CD8-positive, alpha-beta memory T cell (primary cell): ENCODE measurements at places on chromosomes 16 and 17. TPM values are rescaled to one million over a fixed set of nuclear protein-coding genes. Genes with fewer than 3 reads are reported as not detected.

DNA sequence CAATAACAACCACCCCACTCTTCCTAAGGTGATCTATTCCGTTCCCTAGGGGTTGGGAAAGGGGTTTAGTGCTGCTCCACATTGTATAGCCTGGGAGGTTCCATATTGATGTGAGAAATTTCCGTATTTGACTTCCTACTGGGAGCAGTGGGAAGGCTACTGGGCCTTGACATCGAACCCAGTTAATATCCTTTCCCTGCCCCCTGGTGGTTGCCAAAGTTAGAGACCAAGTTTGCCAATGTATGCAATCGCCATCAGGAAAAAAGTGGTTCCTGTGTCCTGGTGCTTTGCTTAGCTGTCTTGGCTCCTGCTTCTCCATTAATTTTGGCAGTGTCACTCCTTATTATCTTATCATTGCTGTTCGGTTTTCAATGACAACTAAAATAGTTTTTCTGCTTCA lies 914.9 kb downstream of the KCNJ2 start:
- H3K27ac ChIP-seq: no peak overlapping the region
- no peak overlapping the region for H3K4me3 ChIP-seq
- no peaks in the 10 kb centered on the region for H3K27me3 ChIP-seq
- no peak for DNase-seq
- H3K36me3 ChIP-seq: no peaks in the 10 kb centered on the region
- H3K4me1 ChIP-seq: no peaks in the 10 kb centered on the region

The ADORA2B gene
- 0.95 TPM for total RNA-seq

The SMCR8 gene
- 26.7 TPM for total RNA-seq

GRCh38 chr17:12580640-12581039 lies 85.0 kb upstream of the MYOCD start:
- H3K4me3 ChIP-seq: no peak overlapping the region
- no peak for DNase-seq
- no peaks in the 10 kb centered on the region for H3K4me1 ChIP-seq
- H3K36me3 ChIP-seq: no peaks in the 10 kb centered on the region
- no peak overlapping the region for H3K27ac ChIP-seq

The GCGR gene
- total RNA-seq: not detected

GRCh38 chr16:83441517-83441916 lies 366.3 kb upstream of the HSBP1 start:
- H3K27ac ChIP-seq: no peak overlapping the region
- no peaks in the 10 kb centered on the region for H3K36me3 ChIP-seq
- H3K4me3 ChIP-seq: no peak overlapping the region
- no peak for DNase-seq
- H3K4me1 ChIP-seq: no peaks in the 10 kb centered on the region
- H3K27me3 ChIP-seq: no peaks in the 10 kb centered on the region

DNA sequence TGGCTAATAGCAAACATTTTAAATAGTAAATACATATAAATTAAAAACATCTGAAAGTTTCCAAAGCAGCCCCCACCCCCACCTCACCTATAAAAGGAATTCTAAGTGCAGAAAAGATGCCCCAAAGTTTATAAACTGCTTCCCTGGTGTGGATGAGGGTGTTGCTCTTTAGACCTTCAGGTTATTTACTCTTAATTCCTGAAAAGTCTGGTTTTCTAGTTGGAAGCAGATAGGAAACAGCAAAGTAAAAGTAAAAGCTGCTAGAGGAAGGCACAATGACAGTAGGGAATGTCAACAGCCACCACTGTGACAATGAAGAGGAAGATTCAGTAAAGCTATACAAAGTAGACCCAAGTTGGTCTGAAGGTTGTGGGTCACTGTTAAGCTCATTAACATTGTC lies 37.8 kb downstream of the SSH2 start:
- no peaks in the 10 kb centered on the region for H3K36me3 ChIP-seq
- DNase-seq: no peak
- H3K27me3 ChIP-seq: no peaks in the 10 kb centered on the region
- no peak overlapping the region for H3K27ac ChIP-seq

The MIEF2 gene
- 5.6 TPM for total RNA-seq

GRCh38 chr16:69511651-69512050 lies 54.1 kb upstream of the NFAT5 start:
- no peak for DNase-seq
- no peaks in the 10 kb centered on the region for H3K36me3 ChIP-seq
- H3K4me1 ChIP-seq: no peaks in the 10 kb centered on the region
- H3K27me3 ChIP-seq: no peaks in the 10 kb centered on the region
- H3K27ac ChIP-seq: no peak overlapping the region
- no peak overlapping the region for H3K4me3 ChIP-seq

DNA sequence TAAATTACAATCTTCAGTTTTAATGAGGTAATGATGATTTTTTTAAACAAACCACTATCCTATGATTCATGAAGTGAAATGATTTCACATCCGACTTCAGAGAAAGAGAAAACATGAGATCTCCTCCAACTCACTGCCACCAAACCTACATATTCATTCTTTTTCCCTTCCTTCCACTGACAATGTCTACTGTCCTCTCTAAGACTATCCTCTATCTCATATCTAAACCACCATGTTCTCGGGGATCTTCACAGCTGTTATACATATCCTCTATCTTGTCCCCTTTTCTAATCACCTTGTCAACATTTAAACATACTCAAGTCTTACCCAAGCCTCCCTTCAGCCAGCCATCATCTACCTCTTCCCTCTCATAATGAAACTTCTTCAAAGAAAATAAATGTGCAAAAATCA lies 53.5 kb downstream of the SMURF2 start:
- no peaks in the 10 kb centered on the region for H3K36me3 ChIP-seq
- no peak overlapping the region for H3K4me3 ChIP-seq

DNA sequence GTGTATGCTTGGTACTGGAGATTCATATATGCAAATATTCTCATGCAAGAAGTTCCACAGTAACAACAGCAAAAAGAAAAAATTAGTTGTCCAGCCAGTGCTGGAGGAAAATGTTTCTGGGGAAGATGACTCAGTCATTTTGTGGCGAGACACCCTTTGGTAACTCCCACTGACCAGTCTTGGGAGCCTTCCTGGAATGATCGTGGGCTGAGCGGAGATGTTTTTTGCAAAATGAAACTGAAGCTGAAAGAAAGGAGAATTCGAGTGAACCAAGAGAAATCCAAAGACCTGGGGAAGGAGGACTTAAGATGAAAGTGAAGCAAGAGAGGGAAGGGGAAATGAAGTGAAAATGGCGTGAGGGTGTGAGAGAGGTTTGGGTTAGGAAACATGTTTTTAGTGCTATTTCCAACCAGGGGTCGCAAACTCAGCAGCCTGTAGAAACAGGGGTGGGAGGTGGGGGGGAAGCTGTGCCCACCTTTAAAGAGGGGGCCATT lies 5.2 kb downstream of the ITPRIPL2 start:
- peak overlapping the region; percentile 75 for H3K27ac ChIP-seq
- H3K4me3 ChIP-seq: no peak overlapping the region
- no peaks in the 10 kb centered on the region for H3K4me1 ChIP-seq
- DNase-seq: no peak

GRCh38 chr17:67362173-67362572 lies 4.2 kb downstream of the PSMD12 start:
- peaks cover 5% of the 10 kb centered on the region for H3K36me3 ChIP-seq
- peaks cover 55% of the 10 kb centered on the region for H3K4me1 ChIP-seq
- H3K27me3 ChIP-seq: no peaks in the 10 kb centered on the region
- no peak overlapping the region for H3K27ac ChIP-seq

GRCh38 chr17:70292366-70292765 lies 123.0 kb downstream of the KCNJ2 start:
- no peaks in the 10 kb centered on the region for H3K27me3 ChIP-seq
- no peak overlapping the region for H3K27ac ChIP-seq
- no peak for DNase-seq
- no peaks in the 10 kb centered on the region for H3K36me3 ChIP-seq
- no peak overlapping the region for H3K4me3 ChIP-seq

The HASPIN gene
- 16.0 TPM for total RNA-seq

The CCL16 gene
- total RNA-seq: not detected

The KRTAP4-9 gene
- total RNA-seq: not detected

GRCh38 chr17:5419959-5420653 lies at the start of gene RPAIN:
Gene RPAIN, plus strand, starts transcription at chr17:5420182. Its CDS starts 29 bp downstream, at chr17:5420211.
- peak within 1 kb of the TSS; percentile 96 for H3K4me3 ChIP-seq
- H3K36me3 ChIP-seq: peaks cover 28% of the 10 kb centered on the region
- DNase-seq: no peak
- H3K27ac ChIP-seq: peak within 1 kb of the TSS; percentile 95

The CCL1 gene
- 55.3 TPM for total RNA-seq

DNA sequence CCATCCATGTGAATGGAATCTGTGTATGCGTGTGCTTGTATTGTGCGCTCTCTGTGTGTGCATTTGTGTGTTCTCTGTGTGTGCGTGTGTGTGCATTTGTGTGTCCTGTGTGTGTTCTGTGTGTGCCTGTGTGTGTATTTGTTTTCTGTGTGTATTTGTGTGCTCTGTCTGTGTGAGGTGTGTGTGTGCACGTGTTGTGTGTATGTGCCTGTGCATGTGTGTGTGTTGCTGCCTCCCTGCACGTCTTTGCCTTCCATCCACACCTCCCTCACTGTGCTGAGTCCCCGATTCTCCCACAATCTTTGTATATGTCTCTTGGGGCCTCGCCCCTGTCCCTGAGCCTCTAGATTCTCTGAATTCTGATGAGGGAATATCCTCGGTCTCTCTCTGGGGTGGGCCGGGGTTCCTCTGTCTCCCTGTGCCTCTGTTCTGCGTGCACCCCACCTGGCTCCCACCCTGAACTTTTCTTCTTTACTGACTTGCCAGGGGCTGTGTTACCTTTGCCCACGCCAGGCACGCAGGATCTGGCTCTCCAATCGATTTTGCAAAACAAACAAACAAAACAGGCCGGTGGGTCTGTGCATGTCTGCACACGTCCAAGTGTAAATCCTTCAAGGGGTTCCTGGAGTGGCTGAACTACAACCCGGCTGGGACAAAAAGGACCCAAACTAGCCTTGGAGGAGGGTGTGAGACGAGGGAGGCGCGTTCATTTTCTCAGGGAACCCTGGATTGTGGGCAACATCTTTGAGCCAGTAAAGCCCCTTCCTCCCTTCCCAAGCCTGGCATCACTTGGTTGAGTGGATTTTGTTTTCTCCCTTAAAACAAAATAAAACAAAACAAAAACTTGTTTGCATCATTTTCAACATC lies 8.1 kb upstream of the FOXF1 start:
- peaks cover 31% of the 10 kb centered on the region for H3K27me3 ChIP-seq
- H3K4me1 ChIP-seq: no peaks in the 10 kb centered on the region
- no peak overlapping the region for H3K4me3 ChIP-seq
- no peaks in the 10 kb centered on the region for H3K36me3 ChIP-seq

GRCh38 chr17:8163978-8164814 lies 1.4 kb upstream of the VAMP2 start:
- peaks cover 26% of the 10 kb centered on the region for H3K36me3 ChIP-seq
- H3K4me1 ChIP-seq: peaks cover 49% of the 10 kb centered on the region
- peak overlapping the region; percentile 80 for H3K27ac ChIP-seq
- H3K27me3 ChIP-seq: no peaks in the 10 kb centered on the region
